Lower lobe of right lung (tissue), 2 donors: ENCODE measurements at places on chromosomes 7 and 10.
A peak's percentile ranks its signal among the peaks of the same experiment; 100 is the strongest.

DNA sequence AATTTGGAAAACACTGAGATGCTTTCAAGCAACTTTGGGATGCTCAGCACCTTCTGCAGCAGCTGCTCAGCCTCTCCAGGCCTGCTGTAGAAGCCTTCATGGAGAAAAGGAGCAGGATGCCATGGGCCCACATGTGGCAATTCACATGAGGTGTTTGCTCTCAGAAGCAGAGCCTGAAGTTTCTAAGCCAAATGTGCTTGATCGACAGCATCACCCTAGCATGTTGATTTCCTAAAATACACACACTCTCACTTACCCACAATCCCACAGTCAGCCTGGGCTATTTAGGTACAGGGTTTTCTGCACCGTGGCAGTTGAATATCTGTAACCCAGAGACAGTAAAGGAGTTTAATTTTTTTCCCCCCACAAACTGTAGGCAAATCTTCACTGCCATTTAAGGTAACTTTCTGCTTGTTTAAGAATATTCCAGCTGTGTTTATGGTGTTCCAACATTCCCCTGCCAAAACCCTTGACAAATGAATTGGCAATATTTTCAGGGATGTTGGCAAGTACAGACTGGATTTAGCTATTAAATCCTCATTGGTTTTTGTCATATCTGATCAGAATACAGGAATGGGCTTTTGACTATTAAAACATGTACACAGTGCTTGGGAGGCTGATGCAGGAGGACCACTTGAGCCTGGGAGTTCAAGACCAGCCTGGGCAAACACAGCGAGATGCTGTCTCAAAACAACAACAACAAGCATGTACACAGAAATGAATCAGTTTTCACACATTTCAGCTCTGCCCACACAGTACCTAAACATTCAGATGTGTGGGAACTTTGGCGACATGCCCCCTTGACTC, 244.2 kb downstream of the CELF2 start:
- DNase-seq = no peak

- DNase-seq = no peak
These were observed 240.7 kb downstream of the MGMT start for GRCh38 chr10:129707406-129708388.

- DNase-seq = peak; percentile 71
These were observed at the start of gene PLCE1 for GRCh38 chr10:93993782-93994437. Gene PLCE1, plus strand, starts transcription at chr10:93993931. Its CDS starts 37,116 bp downstream, at chr10:94031047.

- DNase-seq = no peak
These were observed 231.6 kb upstream of the IGFBP3 start for GRCh38 chr7:46152696-46153095.

GRCh38 chr10:127883516-127883915, 9.2 kb downstream of the CLRN3 start:
- DNase-seq = no peak

DNA sequence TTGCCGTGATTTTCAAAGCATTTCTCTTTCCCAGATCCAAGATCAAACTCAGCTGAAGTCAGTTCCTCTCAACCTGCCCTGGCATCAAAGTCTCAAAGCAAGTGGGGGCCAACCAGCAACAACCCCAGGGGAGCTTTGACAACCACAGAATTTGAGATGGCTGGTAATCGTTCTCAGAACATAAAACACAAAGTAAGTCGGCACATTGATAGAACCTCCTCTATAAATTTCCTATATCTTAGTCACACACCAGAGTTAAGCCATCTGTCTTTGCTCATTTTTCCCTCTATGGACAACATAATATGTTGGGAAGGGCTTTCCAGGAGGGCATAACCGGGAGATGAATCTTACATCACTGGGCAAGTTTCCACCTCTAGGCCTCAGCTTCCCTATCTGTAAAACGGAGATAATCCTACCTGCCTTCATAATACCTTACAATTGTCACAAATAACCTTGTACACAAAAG, 1.2 kb upstream of the DNAJC9 start:
- no peak for DNase-seq

DNA sequence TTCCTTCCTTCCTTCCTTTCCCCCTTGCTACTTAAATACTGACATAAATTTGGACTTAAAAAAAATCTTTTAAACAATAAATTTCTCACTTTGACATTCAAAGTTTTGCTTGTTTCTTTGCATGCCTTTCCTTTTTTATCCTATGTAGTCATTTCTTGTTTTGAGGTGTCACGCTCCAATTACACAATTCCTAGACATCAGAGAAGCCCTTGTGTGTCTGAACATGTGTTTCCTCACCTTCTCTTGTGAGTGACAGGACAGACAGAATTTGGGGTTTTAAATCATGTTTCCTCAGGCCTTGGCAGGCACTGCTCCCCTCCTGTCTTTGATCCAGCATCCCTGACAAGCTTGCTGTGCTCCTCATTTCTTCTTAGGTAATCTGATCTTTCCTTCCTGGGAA, 91.3 kb downstream of the CYTH3 start:
- DNase-seq = no peak

DNA sequence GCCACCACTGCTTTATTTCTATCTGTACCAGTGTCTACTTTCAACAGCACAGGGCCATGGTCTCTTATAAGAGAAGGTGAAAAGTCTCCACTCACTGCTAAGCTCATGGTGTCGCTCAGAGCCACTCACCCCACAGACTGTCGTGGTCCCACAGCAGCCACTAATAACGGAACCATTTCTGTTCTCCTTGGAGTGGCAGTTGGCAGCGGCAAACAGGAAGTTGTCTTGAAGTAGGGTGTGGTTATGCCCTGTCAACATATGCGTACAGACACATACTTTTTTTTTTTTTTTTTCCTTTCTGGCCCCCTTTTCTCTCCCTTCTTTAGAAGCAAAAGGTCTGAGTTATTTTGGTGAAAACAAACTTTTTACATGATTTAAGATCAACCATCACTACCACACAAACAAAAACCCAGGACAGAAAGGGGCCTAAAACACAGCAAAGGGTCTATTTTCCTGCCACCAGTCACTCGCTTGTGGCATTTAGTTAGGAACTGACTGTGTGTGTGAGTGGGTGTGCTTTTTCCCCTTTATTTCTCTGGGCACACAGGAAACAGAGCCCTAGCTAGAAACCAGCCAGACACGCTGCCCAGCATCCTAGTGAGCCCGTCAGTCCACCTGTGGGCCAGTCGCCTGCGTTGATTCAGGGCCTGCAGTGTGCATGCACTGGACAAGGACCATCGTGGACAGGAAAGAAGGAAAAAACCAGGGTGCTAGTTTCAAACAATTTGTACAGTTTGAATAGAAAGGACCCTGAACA, 96.7 kb upstream of the EFCAB10 start:
- peak; percentile 76 for DNase-seq

DNA sequence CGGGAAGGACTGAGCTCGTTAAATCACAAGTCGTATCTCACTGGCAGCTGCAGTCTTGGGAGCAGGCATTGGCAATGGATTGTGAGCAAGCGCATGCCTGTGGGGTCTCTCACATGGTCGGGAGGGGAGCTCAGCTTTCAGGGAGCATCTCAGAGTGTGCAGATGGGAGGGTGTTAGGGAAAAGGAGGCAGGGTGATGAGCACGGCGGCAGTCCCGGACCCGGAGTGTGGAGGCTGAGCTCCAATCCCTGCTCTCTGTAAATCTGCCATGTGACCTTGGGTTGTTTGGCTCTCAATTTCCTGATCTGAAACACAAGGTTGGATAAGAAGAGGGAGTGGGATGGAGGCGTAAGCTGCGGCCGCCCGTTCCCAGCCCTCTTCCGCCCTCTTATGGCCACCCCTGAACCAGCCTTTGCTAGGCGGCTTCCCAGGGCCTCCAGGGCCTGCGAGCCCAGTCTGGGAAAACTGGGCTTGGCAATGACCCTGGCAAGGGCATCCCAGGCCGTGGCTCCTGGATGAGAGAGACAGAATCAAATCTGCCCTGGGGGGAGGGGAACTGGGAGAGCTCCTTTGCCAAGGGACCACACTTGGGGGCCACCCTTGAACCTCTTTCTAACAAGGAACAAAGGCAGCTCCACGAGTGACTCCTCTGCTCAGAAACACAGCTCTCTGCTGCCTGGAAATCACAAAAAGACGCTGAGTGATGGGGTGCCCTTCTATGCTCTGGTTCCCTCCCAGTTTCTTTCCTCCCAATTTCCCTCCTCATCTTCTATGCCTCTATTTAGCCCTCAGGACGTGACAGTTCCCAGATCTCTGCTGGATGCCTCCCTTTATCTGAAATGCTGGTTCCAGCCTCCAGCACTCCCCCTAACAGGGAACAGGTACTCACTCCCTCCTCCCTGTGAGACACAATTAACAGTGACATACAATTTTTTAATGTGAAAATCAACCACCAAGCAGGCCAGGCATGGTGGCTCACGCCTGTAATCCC, 41.7 kb upstream of the LOXL4 start:
- DNase-seq = peak; percentile 71

DNA sequence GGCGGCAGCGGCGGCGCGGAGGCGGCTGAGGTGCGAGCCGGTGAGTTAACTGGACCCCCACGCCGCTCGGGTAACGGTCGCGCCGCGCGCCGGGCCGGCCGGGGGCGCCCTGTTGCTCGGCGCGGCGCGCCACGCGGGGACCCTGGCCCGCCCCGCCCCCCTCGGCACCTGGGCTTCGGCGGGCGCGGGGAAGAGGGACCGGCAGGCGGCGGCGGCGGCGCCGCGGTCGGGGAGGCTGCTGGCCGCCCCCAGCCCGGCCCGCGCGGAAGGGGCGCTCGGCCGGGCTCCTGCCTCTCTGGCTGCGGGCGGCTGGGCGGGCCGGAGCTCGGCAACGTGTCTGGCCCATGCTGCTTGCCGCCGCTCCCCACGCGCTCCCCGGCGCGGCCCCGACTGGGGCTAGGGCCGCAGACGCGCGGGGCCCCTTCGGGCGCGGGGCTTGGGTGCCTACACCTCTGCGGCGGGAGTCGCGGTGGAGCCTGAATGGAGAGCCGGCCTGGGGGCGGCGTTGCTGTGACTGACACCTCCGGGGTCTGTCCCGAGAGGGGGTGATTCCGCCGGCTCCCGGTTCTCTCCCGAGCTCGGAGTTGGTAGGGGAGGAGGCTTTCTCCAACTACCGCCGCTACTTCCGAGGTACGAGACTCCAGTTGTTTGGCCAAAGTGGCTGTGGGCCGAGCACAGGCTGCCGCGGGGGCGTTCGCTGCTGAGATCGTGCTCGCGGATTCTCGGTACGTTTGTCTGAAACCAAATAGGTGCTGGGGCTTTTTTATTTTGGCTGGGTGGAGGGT, 494 bp downstream of the PALS2 start:
- DNase-seq = peak; percentile 60

GRCh38 chr7:113113912-113114311, 4.4 kb downstream of the SMIM30 start:
- no peak for DNase-seq
